ENCODE measurements at places on chromosomes 7 and 10.

- DNase-seq = no peak
Measured at GRCh38 chr10:12587451-12587888, 238.1 kb downstream of the CAMK1D start.

DNA sequence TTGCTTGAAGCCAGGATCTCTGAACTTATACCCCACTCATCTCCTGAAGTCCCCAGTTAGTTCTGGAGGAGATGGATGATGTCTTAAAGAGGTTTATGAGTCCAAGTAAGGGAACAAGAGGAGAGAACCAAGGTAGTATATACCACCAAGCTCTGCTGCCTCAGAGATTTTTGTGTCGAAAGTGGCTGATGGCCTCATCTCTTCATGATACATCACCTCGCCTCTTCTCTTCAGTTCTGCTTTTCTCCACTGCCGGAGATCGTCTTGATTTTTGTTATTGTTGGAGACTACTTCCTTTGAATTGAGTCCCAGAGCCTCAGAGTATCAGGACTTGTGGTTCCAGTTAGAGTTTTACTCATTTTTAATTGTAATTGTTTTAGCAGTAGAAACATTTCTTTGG is 1.9 kb downstream of the VTI1A start:
- no peak for DNase-seq

GRCh38 chr10:84473136-84473535 is 144.7 kb downstream of the CCSER2 start:
- no peak for DNase-seq

- DNase-seq = no peak
Measured at GRCh38 chr7:33487998-33488682, 358.8 kb downstream of the BBS9 start.

DNA sequence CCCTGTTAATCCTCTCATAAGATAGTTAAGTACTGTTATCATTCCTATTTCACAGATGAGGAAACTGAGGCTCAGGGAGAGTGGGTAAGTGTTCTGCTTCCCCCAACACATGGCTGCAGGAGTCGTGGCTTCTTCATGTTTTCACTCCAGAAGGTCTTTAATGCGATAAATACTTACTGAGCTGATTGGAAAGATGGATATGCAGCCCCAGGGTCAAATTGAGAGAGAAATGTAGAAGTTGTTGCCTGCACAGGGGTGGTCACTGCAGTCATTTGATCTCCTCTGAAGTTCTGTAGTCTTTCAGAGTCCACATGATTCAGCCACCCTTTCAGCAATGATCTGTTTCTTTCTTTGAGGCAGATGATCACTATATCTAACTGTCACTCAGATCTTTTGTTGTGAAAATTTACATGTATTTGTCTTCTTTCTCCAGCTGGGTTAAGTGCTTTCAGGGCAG is 29.3 kb downstream of the CRCP start:
- DNase-seq = no peak

DNA sequence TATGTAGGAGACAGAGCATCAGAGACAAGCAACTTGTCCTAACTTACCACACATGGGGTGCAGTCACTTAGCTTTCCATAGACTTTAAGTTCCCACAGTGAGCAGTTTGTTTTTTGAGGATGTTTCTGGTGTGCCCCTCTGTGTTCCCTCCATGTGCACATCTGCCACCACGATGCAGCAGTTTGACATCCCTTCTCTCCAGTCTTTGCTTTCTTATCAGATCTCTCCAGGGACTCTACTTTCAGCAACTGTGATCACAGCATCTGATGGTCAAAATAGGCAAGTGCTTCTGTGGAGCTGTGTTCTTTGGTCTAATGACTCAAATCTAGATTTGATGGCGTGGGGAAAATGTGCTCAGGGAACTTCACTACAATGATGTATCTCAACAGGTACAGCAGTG is 96.5 kb upstream of the NAMPT start:
- DNase-seq = no peak

- DNase-seq = no peak
Measured at GRCh38 chr7:151068069-151068773, 8.8 kb downstream of the SLC4A2 start.

- no peak for DNase-seq
Measured at GRCh38 chr10:68348265-68348741, 15.6 kb upstream of the PBLD start.

GRCh38 chr7:7970237-7970530 is 1.6 kb downstream of the GLCCI1 start:
- no peak for DNase-seq

DNA sequence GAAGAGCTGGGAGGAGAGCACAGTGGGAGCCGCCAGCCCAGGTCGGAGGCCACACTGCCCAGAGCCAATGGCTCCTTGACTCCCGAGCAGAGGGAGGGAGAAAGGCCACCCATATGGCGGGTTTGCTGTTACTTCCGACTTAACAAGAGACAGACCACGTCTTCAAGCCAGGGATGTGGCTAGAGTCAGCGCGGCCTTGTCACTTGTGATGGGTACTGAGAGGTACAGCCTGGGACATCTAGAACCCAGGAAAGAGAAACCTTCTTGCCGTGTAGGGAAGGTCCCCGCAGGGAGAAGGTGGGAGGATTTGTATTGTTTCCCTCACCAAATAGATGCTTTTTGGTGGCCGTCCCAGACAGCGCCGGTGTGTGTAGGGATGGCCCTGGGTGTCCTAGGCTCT is 127.6 kb downstream of the PAXIP1 start:
- no peak for DNase-seq

GRCh38 chr7:142913566-142913965 is 20.0 kb downstream of the TRPV5 start:
- no peak for DNase-seq

DNA sequence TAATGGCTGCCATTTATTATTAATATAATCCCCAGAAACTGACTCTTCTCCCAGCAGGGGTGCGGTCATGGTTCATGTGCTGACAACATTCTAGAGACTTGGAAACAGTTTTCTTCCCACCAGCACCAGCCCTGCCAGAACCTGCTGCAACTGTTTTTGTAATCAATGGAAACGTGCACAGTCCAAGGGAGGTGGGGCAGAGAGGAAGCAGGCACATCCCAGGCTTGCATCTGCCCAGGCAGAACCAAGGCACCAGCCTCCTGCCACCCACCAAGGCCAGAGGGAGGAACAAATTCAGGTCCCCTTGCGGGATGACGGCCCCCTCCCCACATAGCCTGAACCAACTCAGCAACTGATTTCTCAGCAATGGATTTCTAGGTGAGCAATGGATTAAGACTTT is 119.0 kb downstream of the OAT start:
- no peak for DNase-seq

DNA sequence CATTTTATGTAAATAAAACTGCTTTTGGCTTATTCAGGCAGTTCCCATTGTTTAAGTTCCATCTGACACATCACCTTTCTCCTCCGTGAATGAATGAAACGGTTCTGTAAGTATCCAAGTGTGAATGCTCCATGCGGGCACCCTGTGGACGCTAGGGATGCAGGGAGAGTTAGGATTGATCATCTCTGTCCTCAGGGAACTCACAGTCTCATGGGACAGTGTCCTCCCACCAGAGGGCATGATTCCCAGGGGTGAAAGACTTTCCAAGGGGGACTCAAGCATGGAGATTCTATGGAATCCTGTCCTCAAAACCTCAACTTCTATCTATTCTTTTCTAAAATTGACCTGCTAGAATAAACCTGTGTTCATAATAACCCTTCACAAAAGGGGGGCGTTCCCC is 98.8 kb downstream of the HECW1 start:
- DNase-seq = no peak

GRCh38 chr7:123075838-123076467 is 80.5 kb upstream of the TAS2R16 start:
- no peak for DNase-seq

- no peak for DNase-seq
Measured at GRCh38 chr7:45033931-45034290, 33.9 kb downstream of the CCM2 start.

DNA sequence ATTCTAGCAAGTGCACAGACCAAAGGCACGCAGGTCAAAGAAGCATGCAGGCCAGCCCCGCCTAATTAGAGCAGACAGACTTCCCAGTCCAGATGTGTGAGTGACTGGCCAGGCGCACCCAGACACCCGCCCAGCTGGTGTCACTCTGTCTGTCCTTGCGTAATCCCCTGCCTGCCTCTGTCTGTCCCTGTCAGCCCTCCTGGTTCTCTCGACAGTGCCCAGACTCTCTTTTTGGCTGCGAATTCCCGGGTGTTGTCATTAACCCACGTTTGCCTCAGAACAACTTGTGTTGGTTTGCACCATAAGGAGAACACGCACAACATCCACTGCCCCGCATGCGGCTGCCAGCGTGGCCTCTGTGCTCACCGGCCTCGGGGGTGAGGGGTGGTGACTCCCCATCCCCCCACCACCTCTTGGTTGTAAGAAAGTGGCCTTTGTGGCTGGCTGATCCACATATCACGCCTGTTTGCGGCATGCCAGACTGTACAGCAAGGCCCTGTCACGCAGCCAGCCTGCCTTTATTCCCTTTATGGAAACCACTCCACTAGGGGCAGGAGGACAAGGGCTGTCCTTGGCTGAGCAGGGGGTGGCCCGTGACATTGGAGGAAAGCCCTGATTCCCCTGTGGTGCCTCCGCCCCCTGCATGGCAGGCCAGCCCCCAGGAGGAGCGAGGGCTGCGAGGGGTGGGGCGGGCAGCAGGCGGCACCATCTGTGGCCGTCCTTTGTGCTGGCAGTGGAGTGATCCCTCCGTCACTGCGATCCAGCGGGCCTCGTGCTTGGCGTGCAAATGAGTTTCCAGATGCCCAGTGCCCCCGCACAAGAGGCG is 72.8 kb upstream of the PPIF start:
- no peak for DNase-seq

DNA sequence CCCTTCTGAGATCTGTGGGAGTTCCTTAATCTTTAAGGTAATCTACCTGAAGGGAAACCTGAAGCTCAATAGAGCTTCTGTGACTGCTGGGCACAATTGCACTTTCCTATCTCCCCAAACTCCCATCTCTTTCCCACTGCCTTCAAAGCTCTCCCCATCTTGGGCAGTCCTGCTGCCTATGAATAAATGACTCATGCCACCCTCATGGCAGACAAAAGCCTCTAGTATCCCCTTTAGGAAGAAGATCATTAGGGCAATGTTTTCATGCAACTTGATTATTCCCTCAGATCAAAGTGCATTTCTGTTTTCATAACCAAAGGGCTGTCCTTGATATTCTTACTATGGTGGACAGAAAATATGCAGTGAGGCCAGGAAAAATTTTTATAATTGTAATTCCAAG is 704.9 kb upstream of the LRRN3 start:
- DNase-seq = no peak

GRCh38 chr7:42010751-42011150 is 226.3 kb downstream of the GLI3 start:
- no peak for DNase-seq

GRCh38 chr10:3054183-3054850 is 13.0 kb upstream of the PFKP start:
- DNase-seq = no peak

GRCh38 chr7:6636741-6637543 is at the start of gene ZNF316:
Gene ZNF316, plus strand, starts transcription at chr7:6637318. Its CDS starts 5,092 bp downstream, at chr7:6642410.
- DNase-seq = no peak

GRCh38 chr7:42350801-42351200 is 113.8 kb upstream of the GLI3 start:
- no peak for DNase-seq

- no peak for DNase-seq
Measured at GRCh38 chr7:158240801-158241200, 346.8 kb downstream of the PTPRN2 start.

DNA sequence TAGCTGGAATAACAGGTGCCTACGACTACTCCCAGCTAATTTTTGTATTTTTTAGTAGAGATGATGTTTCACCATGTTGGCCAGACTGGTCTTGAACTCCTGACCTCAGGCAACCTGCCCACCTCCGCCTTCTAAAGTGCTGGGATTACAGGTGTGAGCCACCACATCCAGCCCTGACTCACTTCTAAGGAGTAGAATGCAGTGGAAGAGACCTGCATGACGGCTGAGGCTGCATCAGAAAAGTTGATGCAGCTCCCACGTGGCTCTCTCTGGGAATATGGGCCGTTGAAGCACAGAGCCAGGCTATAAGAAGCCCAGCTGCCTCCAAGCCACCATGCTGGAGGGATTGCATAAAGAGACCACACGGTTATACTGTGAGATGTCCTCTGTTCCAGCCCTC is 21.6 kb upstream of the ASL start:
- DNase-seq = no peak

- DNase-seq = no peak
Measured at GRCh38 chr10:120069700-120070099, 177.2 kb downstream of the SEC23IP start.

GRCh38 chr7:98990356-98990755 is 112.0 kb downstream of the TRRAP start:
- DNase-seq = no peak

DNA sequence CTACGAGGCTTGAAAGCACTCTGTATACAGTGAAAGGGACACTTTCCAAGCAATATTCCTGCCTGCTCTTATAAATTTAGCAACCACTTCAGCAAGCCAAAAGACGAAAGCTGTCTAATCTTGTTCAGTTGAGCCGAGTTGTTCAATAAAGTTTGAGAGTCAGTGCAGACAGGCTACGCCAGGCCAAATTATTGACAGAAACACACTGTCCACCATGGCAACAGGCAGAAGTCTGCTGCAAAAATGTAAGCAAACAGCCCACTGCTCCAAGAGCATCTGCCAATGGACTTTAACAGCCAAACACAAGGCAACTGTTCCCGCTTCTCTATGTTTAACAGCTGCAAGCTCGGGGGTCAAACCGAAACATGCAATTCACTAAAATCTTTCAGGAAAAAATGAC is 85.7 kb downstream of the GLI3 start:
- DNase-seq = no peak

DNA sequence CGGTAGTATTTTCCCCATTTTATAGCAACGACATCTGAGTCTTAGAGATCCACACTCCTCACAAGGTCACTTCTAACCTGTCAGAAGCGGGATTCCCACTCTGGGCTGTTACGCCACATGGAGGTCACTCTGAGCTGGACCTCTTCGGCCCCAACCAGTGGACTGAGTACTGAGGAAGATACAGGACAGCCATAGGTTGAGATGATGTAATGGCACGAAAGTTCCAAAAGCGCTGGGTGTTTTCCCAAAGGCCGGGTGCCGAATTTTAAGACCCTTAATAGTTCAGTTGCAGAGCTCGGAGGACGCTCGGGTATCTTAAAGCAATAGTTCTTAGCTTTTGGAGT is 699 bp downstream of the GHITM start:
- no peak for DNase-seq

DNA sequence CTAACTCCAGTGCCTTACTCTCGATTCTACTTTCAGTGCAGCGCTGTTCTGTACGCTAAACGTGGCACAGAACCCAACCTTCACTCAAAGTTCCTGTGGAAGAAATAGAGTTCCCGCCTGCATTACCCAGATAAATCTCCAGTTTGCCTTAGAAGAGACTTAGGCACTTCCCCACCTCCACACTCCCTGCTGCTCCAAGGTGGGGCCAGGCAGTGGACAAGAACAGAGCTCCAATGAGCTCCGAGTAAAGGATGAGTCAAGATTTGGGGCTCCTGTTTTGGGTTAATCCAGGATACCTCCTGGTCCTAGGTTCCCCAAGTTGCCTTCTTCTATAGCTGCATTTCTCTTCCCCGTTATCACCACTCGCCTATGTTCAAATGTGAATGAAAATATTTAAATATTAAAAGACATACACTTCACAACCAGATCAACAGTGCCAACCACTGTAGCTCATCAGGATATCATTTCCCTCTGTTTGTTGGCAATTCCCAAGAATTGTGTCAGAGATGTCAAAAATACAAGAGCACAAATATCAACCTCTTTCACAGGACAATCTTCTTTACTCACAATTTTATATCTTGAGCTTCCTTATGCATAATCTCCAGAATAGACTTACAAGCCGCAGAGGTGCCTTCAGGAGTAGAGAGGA is 48.0 kb downstream of the MALSU1 start:
- no peak for DNase-seq

GRCh38 chr10:127949831-127950230 is 42.9 kb downstream of the PTPRE start:
- no peak for DNase-seq

GRCh38 chr7:14858866-14859265 is 43.7 kb downstream of the DGKB start:
- DNase-seq = no peak
